KG1 (cell line): ENCODE measurements at places on chromosomes 16 and 17.

DNA sequence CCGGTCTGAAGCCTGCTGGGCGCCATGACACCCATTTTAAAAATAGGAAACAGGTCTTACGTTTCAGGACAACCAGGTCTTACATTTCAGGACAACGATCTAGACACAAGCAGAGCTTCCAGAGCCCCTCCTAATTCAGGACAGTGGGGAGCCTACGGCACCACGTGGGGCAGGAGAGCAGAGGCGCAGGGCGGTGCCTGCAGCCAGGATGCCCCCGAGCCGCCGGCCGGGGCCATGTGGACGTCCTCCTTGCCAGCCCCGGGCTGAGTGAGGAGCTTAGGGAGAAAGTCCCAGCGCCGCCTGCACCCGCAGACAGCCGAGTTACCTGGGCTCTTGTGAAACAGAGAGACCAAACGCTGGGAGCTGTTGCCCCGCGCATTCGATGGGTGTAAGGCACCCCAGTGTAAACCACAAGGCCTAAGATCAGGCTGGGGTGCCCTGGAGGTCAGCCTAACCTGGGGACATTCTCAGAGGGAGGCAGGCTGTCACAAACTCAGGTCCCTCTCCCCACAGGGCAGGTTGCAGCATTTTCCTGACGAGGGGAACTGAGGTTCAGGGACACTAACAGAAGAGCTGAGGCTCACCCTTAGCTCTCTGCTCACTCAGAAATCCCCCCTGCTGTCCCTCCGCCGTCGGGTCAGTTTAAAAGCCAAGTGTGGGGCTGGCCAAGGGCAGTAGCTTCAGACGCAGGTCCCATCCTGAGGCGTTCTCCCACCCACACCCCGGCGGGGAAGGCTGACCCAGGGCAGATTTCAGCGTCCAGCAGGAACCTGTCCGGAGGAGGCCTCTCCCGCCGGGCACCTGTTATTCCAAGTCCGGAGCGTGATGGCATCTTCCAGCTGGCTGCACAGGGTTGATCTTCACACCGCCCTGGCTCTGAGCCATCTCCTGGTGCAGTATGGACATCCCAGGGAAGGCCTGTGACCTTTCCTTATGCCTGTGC lies 1.8 kb upstream of the NOTUM start:
- no peak for DNase-seq

DNA sequence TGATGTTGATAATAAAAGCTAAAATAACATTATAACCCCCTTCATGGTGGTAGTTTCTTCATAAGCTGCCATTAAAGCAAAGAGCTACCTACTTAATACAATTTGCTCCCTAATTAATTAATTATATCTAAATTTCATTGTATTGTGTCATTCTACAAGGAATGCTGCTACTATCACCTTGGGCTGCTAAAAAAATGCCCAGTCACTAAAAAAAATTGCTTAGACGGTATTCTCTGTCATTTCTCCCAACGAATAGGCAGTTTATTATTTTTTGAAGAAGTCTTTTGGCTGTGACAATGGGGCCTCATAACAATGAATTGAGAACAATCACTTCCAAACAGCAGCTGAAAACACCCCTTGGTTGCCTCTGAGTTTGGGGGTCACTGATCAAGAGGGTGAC lies 59.5 kb downstream of the XYLT1 start:
- no peak for DNase-seq

GRCh38 chr16:52068447-52069074 lies 478.4 kb downstream of the TOX3 start:
- DNase-seq, result no peak

- no peak for DNase-seq
Measured at GRCh38 chr16:31842864-31843263, 30.7 kb upstream of the ZNF267 start.

DNA sequence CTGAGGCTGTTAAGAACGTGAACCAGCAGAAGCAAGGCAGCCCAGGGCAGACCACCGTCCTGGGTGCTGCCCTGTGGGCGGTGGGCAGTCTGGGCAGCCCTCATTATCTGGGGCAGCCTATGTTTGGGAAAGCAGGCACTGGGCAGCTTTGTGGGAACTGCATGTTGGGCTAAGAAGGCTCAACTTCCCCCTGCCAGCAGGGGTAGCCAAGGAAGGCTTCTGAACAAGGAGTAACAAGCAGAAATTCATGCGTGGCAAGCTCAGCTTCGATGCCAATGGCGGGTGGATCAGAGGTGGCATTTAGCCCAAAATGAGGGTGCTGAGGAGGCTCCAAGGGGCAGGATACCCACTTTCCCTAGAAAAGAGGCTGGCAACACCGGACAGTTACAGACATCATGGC lies 42.7 kb upstream of the METRNL start:
- DNase-seq, result no peak

- no peak for DNase-seq
Measured at GRCh38 chr16:56600398-56600999, 7.9 kb upstream of the MT2A start.

GRCh38 chr16:84459941-84460405 lies 44.5 kb downstream of the MEAK7 start:
- no peak for DNase-seq

- DNase-seq, result no peak
Measured at GRCh38 chr16:76502063-76502462, 224.9 kb downstream of the CNTNAP4 start.
